ENCODE measurements at places on chromosomes 16 and 17. TPM values are rescaled to one million over a fixed set of nuclear protein-coding genes. Genes with fewer than 3 reads are reported as not detected.

Gene NPIPA8
- total RNA-seq: 0.22 TPM

Gene TRIM47
- total RNA-seq: 38.1 TPM

Gene SHISA6
- total RNA-seq: not detected

Gene BCL6B
- 109 TPM for total RNA-seq

Gene KRT25
- total RNA-seq: not detected

Measured in thoracic aorta endothelial cell (primary cell).